ENCODE measurements at places on chromosomes 16 and 17.

DNA sequence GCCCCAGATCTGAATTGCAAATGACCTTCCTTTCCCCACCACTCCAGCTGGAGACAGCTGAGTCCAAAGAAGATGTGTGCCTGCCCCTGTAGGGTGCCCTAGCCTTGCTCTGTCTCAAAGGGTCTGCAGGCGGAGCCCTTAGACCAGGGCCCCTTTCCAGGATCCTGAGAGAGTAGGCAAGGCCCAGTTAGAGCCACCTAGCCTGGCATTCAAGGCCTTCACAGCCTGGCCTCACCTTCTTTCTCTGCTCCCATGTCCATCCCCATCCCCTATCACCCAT lies 66.6 kb upstream of the LHX1 start:
- no peak for DNase-seq

- peak; percentile 61 for DNase-seq
Observed at GRCh38 chr16:66486773-66487579, 59.9 kb downstream of the BEAN1 start.

GRCh38 chr16:47467501-47467900 lies 6.4 kb downstream of the PHKB start:
- no peak for DNase-seq

- peak; percentile 52 for DNase-seq
Observed at GRCh38 chr16:50395763-50396710, 27.2 kb upstream of the BRD7 start.

DNA sequence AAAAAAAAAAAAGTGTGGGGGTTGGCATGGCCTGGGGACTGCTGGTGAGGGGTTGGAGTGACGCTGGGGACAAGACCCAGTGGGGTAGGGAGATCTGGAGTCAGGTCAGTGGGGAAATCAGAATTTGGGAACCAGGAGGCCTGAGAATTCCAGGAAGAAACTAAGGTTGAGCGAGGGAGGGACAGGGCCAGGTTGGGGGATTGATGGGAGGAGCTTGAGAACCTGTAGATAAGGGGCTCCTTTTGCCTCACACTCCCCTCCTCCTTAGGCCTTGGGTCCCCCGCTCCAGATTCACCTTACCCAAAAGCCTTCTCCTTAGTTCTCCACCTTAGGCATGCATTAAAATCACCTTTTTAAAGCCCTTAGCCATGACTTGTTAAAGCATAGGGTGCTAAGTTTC lies 8.3 kb upstream of the PYDC1 start:
- DNase-seq, result no peak

GRCh38 chr16:14354561-14355351 lies 275.3 kb downstream of the PARN start:
- no peak for DNase-seq

DNA sequence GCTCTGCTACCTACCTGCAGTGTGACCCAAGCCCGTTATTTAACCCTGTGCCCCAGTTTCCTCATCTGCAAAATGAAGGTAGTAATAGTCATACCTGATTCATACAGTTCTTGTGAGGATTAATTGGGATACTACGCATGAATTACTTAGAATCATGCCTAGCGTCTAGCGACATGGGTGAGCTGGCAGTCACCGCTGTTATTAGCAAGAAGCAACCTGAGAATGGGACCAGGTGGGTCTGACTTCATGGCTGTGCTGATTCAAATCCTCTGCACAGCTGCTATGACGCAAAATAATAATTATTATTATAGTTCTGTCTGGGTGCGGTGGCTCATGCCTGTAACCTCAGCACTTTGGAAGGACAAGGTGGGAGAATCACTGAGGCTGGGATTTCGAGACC lies 7.9 kb downstream of the SOCS1 start:
- DNase-seq, result no peak

- DNase-seq, result no peak
Observed at GRCh38 chr16:31382485-31383161, 10.5 kb upstream of the ITGAD start.

DNA sequence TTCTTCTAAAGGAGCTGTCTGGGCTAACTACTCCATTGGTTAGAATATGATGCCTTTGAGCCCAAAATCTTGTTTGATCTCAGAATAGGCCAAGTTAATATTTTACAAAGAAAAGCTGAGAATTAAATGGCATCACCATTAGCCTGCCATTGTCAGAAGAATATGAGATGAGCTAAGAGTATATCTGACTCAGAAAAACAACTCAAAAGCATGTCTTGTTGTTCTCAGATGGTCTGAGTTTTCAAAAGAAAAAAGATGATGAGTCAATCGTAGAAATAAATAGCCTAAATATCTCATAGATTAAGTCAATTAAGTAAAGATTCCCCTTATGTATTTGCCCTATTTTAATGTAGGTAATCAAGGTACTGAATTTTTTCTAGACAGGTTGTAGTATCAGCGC lies 197.1 kb upstream of the TBX2 start:
- no peak for DNase-seq

DNA sequence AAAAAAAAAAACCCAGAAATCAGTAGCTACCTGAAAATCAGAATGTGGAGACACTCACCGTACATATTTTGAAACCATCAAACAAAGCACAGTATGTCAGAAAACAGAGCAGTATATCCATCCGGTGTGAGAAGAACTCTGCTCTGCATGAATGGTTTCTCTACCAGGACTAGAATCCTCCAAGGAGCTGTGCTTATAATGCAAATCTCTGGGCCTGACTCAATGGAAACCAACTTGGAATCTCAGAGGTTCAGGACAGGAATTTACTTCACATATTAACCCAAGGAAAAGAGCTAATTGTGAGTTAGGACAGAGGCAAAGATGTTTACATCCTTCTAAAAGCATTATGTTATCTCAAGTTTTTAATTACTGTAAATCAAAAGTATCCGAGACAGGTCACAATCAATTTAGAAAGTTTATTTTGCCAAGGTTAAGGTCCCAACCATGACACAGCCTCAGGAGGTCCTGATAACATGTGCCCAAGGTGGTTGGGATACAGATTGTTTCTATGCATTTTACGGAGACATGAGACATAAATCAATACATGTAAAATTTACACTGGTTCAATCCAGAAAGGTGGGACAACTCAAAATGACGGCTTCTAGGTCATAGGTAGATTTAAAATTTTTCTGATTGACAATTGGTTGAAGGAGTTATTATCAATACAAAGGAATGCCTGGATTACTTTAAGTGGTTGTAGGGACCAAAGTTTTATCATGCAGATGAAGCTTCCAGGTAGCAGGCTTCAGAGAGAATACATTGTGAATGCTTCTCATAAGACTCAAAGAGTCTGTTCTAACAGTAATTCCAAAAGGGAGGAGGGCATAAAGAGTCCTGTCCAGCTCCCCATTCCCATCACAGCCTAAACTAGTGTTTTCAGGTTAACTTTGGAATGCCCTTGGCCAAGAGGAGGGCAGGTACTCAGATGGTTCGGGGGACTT lies 164.1 kb downstream of the CDH8 start:
- DNase-seq, result no peak

DNA sequence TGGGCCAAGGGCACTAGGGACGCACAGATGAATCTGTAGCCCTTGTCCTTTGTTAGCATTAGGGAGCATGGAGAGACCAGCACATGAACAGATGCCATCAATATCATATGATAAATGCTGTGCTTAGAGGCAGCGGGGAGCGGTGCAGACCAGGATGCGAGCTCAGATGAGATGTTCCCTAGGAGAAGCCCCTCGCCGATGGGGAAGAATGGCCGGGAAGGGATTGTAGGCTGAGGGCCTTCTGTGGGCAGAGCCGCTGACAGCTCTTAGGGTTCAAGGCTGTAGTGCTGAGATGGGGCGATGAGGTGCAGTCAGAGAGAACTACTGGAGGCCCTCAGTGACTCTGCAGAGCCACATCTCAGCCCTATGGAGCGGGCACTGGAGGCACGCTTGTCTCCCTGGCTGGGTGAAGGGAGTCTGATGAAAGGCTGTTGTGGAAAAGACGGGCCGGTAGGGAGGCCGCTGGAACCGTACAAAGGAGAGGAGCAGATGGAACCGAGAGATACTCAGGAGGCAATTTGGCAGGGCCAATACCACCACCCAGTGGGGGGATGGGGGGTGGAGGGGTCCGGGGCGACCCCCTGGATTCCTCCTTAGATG lies 66.3 kb upstream of the ENDOV start:
- no peak for DNase-seq

GRCh38 chr16:54281535-54282201 lies 4.9 kb downstream of the IRX3 start:
- no peak for DNase-seq

DNA sequence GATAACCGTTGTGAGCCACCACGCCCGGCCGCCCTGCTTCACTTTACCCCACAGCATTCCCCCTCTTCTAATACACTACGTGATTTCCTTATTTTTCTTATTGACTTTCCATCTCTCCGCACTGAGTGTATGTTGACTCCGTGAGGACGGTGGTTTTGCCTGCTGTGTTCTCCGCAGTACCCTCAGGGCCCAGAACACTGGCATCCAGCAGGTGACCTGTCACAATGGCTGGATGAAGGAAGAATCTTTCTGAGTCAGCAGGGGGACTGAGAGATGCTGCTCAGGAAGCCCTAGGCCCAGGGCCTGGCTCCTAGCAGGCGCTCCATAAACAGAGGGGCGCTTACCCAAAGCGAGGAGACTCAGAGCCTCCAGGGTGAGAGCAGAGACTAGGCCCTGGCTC lies 79.5 kb downstream of the RTN4RL1 start:
- no peak for DNase-seq

DNA sequence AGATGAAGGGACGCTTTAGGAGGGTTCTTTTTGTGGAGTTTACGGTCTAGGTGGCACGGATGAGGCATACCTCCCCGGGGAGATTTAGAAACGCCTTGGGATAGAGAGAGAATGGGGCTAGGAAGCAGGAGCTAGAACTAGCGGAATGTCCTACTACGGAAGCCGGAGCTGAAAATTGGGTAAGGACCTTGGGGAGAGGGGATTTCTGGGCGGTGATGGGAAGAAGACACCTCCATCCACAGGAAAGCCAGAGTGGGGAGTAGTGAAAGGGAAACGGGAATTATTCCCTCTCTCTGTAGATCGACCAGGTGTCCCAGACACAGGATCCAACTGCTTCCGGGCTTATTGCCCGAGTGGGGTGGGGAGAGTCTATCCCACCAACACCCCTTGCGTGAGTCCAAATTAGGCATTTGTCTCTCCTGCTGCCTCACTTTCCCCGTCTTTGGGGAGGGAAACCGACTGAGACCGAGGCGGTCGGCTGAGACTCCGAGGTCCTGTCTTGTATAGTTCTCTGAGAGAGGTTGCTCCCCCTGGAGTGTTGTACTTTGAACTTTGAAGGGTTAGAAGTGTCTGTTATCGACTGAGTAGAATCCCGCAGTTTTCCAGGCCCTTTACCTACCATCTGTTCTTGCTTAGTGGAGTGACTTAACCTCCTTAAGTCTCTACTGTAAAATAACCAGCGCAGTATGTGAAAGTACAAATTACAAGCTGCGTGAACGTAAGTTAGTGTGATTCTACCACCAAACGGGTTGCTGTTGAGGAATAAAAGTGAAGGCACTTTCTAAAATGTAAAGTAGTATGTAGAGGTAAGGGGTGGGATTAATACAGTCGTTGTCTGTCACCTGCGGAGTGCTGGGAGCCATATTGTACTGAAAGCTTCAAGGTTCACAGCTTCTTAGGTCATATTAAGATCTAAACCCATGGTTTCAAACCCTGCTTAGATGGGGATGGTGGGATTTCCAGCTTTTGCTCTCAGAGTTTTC lies 1.0 kb downstream of the RSPRY1 start:
- no peak for DNase-seq

- no peak for DNase-seq
Observed at GRCh38 chr17:14950216-14950615, 314.9 kb downstream of the PMP22 start.
